ENCODE measurements at places on chromosomes 7 and 10. TPM values are rescaled to one million over a fixed set of nuclear protein-coding genes. Genes with fewer than 3 reads are reported as not detected.

The GPR26 gene
- total RNA-seq = not detected

The SLC39A12 gene
- total RNA-seq = 0.67 TPM

The GSDME gene
- 26.5 TPM for total RNA-seq

The OR2A1 gene
- not detected for total RNA-seq

The GIMAP7 gene
- total RNA-seq = not detected

The CYP2C18 gene
- total RNA-seq = not detected
